ENCODE measurements at places on chromosomes 11 and 22.

GRCh38 chr22:47678636-47679287 lies 916.3 kb downstream of the TBC1D22A start:
- peak; percentile 55 for DNase-seq

DNA sequence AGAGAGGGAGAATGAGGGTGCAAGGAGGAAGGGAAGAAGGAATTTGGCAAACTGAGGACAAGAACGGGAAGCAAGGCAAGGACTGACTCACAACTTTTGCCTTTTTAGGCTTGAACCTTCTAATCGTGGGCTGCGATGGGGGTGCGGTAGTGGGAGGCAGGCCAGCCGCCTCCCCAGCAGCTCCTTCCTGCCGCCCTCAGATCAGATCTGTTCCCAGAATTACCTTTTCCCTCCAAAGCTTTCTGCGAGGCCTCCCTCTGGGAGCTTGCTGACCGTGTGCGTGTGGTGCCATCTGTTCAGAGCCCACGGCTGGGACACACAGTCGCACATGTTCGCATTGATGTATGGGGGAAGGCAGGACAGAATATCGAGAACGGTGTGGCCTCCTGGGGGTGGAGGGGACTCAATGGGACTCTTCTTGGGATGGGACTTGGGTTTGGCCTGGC lies 86.9 kb upstream of the PARVA start:
- no peak for DNase-seq

GRCh38 chr11:43738600-43739409 lies 58.3 kb downstream of the HSD17B12 start:
- DNase-seq = no peak

- DNase-seq = no peak
Observed at GRCh38 chr11:2929950-2930703, 907 bp upstream of the PHLDA2 start.

DNA sequence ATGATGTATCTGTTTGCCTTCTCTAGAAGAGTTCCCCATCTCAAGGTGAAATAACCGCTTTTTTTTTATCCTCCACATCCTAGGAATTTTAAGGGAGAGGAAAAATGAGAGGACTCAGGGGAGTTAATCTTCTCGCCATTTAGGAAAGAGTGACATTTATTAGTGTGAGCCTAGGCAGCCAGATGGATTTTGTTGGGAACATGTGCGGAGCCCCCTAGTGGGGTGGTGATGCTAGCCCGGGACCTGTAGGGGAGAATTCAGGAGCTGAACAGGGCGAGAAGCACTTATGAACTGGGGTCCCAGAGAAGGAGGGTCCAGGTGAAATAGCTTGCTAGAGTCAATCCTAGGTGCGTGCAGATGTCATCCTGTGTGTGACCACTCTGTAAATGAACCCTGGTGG lies 10.7 kb downstream of the IL17RA start:
- DNase-seq = no peak

GRCh38 chr11:119166368-119167076 lies 2.0 kb upstream of the NLRX1 start:
- DNase-seq = no peak

DNA sequence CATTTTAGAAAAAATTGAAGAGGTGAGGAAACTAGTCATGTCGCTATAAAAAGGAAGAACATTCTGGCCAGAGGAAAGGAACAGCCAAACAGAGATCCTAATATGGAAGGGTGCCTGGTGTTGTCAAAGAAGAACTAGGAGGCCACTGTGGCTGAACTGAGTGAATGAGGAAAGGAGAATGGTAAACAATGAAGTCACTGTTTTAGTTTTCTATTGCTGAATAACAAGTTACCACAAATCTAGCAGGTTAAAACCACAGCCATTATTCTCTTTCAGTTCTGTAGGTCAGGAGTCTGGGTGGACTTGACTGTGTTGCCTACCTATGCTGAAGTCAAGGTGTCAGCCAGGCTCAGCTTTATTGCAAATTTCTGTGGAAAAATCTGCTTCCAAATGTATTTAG lies 549.3 kb upstream of the CCDC90B start:
- no peak for DNase-seq

All from vagina (tissue), 2 donors.